ENCODE measurements at places on chromosomes 3 and 15.

GRCh38 chr3:129758785-129759320, 134.7 kb downstream of the TMCC1 start:
- no peak for DNase-seq

- no peak for DNase-seq
Measured at GRCh38 chr15:43246261-43246774, 20.4 kb downstream of the TGM5 start.

DNA sequence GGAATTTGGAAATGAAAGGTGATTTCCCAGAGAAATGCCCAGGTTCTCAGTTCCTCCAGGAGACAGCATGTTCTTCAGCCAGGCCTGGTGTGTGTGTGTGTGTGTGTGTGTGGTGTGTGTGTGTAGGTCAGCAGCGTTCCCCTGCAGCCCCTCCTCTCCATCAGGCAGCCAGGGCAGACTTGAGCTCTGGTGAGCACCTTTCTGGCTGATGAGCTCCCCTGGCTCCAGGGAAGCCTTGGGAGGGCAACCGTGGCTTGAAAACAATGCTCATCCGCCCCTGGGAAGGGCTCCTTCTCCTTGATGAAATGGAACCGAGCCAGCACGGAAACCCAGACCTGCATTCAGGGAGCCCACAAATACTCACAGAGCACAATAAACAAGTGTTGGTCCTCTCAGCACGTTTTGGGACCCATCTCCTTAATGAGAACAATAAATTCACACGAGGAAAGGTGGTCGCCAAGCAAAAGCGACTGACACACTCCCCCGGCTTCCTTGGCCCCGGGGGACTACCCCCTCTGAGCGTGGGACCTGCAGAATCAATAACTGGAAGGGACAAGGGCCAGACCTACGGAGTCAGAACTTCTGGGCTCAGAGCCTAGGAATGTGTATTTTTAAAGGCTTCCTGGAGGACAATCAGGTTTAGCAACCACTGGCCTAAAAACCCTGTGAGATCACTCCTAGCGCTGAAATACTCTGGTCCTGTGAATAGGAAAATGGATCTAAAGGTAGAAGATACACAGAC, 38.6 kb upstream of the HES1 start:
- no peak for DNase-seq

GRCh38 chr3:52447512-52448355, 2.8 kb upstream of the SEMA3G start:
- DNase-seq = no peak

All from ELF-1 (cell line).